ENCODE measurements at places on chromosomes 3 and 15.

GRCh38 chr3:43994657-43995546 is 246.8 kb upstream of the TOPAZ1 start:
- DNase-seq: peak; percentile 31

DNA sequence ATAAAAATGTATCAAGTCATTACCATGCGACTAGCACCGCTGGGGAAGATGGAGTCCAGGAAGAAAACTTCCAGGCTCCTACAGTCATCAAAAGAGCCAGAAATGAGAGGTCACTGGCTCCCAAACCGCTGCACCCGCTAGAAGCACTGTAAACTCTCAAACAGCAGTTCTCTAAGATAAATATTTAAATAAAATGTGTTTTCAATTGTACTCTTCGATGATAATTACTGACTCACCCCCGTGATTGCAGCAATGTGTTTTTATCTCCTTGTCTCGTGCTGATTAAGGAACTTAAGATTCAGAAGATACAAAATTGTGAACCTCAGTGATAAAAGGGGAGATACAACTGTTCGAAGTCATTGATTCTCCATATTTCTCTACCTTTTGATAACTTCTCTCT is 45.8 kb upstream of the FOXP1 start:
- DNase-seq: no peak

DNA sequence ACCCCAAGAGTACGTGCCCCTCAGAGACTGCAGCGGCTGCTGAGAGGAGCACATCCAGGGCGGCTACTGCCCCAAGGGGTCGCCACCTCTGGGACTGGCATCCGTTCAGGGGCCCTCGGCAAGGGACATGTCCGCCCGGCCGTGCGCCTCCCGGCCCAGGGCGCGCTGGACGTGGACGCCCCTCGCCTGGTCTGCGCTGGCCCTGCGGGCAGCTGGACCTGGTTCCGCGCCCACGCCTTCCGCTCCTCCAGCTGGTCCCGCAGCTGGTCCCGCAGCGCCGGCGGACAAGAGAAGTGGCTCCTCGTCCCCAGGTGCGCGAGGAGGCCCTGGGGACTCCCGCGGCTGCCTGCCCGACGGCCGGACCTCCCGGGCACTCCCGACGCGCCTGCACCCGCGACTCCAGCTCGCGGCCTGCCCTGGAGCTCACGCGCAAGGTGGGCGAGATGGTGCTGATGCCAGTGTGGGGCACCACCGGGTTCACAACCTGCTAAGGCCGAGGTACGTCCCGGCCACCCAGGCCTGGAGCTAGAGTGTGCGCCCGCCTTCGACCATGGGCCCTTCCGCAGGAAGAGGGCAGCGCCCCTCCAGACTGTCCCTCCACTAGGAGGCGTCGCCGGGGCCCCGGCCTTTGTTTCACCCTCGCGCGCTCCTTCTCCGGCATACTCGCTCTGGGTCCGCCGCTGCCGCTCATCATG is 14.4 kb upstream of the GP9 start:
- no peak for DNase-seq

- DNase-seq: no peak
Measured at GRCh38 chr3:157376603-157377300, 59.9 kb upstream of the PTX3 start.

DNA sequence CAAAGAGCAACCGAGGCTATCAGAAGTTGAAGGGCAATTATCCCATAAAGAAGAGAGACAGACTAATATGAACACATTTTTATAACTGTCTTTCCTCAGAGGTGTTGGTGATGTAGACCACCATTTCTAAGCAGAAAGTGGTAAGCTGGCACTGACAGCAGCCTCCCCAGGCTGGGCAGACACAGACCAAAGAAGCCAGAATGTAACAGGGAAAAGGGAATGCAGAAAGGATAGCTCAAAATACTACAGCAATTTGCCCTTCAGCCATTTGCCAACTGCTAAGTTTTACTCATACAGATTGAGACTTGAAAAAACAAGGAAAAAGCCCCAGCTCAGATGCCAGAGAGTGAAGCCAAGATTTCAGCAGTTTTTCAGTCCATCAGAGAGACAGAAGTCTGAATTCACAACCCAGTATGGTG is 73.5 kb upstream of the ABI3BP start:
- no peak for DNase-seq

- DNase-seq: no peak
Measured at GRCh38 chr3:124777762-124778470, 47.7 kb downstream of the UMPS start.

GRCh38 chr3:7745711-7746110 is 755.9 kb upstream of the LMCD1 start:
- no peak for DNase-seq

DNA sequence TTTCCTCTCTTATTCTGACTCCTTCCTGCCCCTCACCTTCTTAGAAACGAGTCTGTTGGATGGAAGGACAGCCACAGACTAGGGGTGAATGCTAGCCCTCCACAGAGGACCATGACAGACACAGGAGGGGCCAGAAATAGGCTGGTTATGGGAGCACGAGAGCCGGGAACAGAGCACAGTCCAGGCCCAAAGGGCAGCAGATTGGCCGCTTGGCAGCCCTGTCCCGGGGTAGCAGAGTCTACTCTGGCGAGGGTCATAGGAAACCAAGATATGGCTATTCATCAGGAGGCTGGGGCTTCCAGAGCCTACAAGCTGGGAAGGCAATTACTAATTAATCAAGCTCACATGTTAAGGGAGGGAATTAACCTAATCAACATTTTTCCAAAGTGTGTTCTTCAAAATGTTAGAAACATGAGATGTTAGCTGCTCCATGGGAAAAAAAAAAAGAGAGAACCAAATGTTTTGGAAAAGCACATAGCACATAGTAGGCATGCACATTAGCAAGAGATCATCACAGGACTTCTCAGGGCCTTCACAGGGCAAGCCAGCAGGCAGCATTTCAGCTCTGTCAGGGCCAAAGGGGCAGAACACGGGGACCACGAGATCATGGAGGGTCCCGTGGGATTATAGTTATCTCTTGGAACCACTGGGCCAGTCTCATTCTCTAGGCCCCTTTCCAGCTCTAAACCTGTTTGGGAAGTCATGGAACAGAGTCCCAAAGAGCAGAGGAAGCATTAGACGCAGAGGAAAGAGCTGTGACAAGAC is 13.3 kb downstream of the SEMA3G start:
- no peak for DNase-seq

GRCh38 chr3:103554451-103554850 is 1119.6 kb downstream of the ZPLD1 start:
- no peak for DNase-seq

DNA sequence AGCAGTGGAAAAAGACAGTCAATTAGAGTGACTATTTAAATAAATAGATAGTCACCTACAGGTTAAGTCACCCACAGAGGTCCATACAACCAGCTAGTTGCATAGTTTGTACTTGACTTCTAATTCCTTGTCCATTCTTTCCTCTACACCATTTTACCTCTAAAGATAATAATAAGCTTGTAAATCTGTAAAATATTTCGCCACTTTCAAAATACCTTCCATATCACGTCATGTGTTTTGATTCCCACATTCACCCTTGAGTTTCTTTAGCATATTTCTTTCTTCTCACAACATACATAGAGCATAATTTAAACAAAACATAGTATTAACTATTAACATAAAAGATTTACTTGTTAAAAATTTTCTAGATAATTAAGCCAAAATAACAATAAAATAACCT is 689.6 kb downstream of the MECOM start:
- no peak for DNase-seq

- DNase-seq: no peak
Measured at GRCh38 chr15:71192816-71193215, 77.5 kb downstream of the THSD4 start.

GRCh38 chr3:35537265-35537664 is 102.1 kb upstream of the ARPP21 start:
- no peak for DNase-seq

DNA sequence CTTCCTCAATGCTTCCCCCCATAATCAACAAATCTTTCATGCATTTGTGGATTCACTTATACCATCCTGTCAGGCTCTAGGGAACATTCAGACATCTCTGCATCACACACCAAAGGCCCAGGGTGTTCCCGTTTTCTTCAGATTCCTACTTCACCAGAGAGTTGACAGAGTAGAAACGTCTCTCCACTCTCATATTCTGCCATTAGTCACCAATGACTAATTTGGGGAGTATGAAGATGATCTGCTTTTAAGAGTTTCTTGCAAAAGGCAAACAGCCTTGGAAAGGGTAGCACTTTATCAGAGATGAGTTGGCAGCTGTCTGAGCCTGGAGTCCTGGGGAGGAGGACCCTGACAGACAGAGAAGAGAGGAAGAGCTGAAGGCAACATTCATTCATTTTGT is 55.8 kb upstream of the DGKG start:
- DNase-seq: no peak

DNA sequence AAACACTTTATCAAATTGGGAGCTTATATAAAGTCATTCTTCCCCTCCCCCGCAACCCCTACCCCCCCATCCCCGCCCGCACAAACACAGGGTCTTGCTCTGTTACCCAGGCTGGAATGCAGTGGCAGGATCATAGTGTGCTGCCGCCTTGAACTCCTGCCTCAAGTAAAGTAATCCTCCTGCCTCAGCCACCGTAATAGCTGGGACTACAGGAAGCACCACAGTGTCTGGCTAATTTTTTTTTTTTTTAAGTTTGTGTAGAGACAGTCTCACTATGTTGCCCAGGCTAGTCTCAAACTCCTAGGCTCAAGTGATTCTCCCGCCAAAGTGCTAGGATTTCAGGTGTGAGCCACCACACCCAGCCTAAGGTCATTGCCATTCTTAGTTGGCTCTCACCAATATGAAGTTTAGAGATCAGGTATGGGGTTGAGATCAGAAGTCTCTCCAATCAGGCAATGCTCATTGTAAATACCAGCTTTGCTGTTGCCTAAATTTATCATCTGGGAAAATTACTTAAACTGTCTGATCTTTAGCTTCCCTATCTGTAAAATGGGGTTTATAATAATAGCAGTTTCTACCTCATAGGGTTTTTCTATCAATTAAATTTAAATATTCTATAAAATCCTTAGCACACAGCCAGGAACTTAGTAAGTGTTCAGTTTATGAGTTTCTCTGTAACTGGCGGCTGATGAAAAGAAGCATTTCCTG is 60.3 kb downstream of the TGFBR2 start:
- DNase-seq: no peak

GRCh38 chr3:197758512-197758911 is 8.8 kb downstream of the FYTTD1 start:
- no peak for DNase-seq
